Amniotic epithelial cell (primary cell): ENCODE measurements at places on chromosomes 1 and 21.

DNA sequence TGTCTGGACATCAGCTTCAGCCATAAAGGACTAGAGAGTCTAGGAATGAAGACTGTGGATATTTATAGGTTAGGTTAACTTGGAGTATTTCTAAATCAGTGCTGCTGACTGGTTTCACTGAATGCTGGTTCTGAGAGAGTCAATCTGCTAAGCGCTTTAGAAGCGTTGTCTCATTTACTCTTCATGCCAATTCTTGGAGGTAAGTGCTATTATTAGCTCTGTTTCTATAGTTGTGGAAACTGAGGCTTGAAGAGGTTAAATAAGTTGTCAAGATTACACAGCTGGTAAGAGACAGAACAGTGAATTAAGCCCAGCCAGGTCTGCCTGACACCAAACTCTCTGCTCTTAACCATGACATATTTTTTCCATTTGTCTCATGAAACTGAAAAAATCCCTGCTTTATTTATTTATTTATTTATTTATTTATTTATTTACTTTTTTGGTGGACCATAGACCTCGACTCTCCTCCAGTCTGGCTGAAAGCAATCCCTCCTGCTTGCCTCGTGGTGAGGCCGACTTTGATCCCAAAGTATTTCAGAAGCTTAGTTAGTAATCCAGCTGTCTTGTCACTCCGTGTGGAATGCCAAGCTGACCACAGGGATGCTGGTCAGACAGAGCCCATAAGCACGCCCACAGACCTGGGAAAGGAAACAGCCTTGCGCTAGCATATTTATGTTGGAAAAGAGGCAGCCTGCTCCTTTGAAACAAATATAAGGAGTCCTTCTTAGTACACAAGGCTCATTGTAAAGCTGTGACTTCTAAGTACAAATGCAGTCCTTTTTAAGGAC lies 16.9 kb downstream of the NTMT2 start:
- DNase-seq: peak; percentile 87

GRCh38 chr1:43438953-43439581 lies 14.7 kb downstream of the HYI start:
- DNase-seq: no peak

- no peak for DNase-seq
Observed at GRCh38 chr21:31659286-31659535, 282 bp upstream of the SOD1 start.

- DNase-seq: no peak
Observed at GRCh38 chr1:14538335-14538734, 60.1 kb upstream of the KAZN start.

- peak; percentile 84 for DNase-seq
Observed at GRCh38 chr1:36172983-36173382, 17.0 kb downstream of the MAP7D1 start.

DNA sequence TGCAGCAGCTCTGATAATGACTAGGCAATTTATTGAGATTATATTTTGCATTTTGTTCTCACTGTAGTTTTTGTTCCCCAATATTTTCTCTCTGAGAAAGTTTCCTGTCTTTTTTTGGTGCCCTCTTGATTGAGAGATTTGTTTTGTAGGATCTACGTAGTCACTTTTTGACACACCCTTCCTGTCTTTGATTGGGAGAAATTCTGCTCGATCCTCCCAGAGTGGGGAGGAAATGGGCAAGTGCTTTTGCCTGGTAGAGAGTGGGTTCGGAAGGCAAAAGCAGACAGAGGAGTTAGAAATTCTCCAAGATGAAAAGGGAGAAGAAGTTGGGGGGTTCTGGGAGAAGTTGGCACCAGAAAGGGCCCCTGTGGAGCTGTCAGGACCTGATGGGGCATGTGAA lies 42.1 kb upstream of the SYT6 start:
- no peak for DNase-seq

- DNase-seq: no peak
Observed at GRCh38 chr1:32060914-32061313, 11.8 kb upstream of the TMEM39B start.

DNA sequence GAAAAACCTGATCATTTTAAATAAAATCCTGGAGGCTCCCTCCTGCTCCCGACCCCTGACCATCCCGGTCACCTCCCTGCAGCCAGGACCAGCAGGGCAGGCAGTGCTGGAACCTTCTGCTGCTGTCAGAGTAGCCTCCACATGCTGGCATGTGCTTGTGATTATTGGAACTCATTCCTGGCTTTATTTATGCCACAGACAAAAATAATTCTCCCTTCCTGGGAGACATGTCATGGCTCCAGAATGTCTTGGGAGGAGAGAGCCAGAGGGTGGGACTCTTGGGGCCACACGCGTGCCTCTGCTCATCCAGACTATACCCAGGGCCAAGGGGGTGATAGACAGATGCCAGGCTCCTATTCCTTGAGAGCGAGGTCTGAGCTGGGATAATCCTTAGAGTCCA lies 183.6 kb upstream of the RAB4A start:
- no peak for DNase-seq

DNA sequence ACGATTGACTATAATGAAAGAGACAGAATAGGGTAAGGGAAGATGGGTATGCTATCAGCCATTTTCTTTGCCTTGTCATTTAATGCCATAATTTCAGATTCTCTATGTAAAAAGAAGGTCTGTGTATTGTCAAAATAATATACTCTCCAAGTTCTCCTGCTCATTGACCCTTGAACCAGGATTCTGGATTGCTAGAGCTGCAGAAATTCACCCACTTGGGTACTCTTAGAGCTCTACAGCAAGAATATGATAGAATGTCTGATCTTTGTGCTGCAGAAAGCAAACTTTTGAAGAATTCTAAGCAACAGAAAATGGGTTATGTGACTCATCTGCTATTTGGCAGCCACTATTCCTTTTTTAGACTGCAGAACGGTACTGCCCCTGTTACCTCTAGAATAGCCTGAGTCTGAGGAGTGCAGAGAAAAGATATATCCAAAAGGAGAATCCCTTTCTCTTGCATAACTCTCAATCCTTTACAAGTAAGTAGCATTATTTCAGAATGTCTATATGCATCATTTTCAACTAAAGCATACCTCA lies 78.2 kb upstream of the TENT5C start:
- DNase-seq: no peak

- DNase-seq: no peak
Observed at GRCh38 chr1:214952648-214953047, 129.9 kb upstream of the KCNK2 start.

GRCh38 chr21:42381347-42381984 lies 14.4 kb downstream of the TMPRSS3 start:
- DNase-seq: peak; percentile 3

DNA sequence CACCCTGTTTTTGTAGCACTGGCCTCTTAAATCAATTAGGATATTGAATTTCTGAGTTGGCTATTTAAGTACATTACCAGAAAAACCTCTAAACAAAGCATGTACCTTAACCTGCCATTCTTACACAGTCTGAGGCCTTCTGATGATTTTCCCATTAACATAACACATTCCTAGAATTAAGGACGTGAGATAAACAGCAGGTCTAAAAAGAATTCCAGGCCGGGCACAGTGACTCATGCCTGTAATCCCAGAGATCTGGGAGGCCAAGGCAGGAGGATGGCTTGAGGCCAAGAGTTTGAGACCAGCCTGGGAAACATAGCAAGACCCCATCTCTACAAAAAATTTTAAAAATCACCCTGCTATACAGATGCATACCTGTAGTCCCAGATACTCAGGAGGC lies 18.0 kb upstream of the LRRC8D start:
- peak; percentile 43 for DNase-seq

GRCh38 chr1:206961668-206962067 lies 8.6 kb downstream of the FCAMR start:
- DNase-seq: no peak

DNA sequence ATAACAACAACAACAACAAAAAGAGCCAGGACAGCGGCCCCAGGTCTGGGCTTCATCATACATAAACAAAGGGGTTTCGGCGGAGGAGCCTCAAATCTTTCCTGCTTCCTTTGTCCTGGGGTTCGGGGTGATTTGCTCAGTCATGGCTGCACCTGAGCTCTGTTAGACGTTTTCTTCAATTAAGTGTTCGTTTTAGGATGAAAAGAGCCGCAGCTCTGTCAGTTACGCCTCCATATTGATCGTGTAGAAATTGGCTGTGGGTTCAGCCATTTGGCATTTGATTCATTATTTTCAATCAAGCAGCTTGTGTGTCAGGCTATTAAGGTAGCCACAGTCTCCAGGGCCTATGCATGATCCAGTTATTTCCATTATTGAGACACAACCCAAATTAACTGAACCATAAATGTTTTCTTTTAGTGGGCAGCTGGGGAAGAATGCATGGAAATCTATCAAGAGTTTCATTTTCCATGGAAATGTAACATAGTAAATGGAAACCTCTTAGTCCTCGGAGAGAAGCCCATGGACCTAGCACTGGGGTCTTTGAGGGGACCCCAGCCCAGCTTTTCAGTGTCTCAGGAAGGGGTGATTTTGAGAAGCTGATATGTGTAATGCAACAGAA lies 370.0 kb upstream of the C1orf174 start:
- no peak for DNase-seq

GRCh38 chr1:27525296-27526272 lies 35.6 kb upstream of the WASF2 start:
- DNase-seq: no peak

DNA sequence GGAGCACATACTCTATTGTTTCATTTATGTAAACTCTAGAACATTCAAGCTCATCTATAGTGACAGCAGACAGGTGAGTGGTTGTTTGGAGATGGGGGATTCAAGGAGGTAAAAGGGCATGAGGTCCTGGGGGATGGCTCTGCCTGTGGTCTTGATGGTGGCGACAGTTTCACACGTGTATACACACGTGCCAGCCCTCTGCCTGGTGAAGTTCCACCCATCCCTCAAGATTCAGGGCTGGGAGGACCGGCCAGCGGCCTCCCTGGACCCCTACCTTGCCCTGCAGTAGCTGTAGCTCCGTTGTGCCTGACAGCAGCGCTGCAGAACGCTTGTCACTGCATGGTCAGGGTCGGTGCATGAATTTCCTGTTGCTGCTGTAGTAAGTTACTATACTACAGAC lies 38.9 kb upstream of the UTS2 start:
- no peak for DNase-seq

DNA sequence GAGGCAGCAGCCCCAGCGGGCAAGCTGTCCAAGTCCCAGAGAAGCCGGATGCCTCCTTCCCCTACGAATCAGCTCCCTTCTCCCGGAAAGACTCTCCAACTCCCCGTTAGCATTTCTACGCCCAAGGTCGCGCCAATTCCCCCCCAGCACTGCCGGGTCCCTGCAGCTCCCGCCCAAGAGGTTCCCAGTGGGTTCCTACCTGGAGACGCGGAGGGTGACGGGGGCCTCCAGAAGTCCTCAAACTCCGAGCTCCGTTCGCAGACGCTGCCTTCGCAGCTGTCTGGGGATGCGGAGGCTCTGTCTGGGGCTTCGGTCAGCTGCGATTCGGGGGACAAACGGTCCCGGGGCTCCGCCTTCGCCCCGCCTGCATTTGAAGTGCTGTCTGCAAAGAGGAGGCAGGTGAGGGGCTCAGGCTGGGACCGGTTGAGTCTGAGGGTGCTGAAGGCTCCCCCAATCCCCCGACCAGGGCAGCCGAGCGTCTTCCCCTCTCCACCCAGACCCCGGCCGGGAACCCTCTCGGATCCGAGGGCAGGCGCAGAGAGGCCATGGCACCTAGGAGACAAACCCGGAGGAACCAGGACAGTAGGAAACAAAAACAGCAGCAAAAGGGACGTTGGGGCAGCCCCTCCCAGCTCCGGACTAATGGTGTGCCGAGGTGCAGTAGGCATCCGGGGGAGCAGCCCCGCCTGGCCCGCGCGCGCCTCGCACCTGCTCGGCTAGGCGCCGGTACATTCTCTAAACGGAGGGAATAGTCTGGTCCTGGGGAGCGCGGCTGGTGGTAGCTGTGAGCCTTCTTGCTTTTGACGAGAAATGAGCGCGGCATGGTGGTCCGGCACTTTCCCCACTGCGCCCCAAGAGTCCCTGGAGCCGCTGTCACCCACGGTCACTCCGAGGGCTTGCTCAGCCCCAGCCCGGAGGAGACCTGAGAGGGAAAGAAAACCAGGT lies 3.8 kb downstream of the GFI1 start:
- DNase-seq: no peak

DNA sequence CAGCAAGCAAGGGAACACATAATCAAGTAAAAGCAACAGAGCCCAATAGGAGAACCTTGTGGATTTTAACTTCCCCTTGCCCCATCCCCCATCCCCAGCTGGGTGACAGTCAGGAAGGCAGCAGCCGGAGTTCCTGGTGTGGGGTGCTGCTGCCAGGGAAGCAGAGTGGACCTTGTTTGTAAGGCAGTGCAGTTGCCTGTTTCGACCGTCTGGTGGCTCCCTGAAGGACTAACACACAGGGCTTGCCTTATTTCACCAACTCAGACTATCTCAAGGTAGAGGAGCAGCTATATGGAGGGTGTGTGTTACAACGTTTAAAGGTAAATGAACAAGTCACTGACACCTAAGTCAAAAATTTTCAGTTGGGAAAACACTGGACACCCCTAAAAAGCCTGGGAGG lies 6.6 kb downstream of the KRTAP10-8 start:
- DNase-seq: no peak

DNA sequence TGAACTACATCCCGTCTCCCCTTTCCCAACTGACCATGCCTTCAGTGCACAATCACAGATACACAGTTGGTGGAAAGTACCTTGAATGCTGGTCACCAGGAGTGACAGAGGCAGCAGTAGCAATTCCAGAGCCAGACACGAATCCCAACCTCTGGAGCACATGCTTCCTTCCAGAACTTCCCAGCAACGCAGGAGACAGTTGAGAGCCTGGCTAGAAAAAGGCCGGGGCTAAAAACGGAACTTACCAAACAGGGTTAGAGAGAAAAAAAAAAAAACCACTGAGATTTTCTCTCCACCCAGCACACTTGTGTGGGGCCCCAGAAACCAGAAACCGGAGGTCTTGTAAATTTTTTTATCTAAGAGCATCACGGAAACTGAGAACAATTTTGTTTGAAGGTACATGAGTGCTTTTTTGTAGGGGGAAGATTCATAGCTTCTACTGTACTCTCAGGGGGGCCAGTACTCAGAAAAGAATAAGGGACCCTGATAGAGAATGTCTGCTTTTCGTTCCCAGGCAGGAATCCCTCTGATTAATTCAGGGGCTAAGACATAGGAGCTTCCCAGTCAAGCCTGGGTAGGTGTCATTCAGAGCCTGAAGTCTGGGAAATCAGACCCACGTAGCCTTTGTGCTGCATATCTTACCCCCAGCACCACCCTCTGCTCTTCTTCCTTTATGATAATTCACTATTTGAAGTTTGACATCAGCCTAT lies at the start of gene CD48:
Gene CD48 (minus strand): TSS at position 221 of the 710 bp plus-strand sequence. CDS start 59 bp downstream, at position 162.
- no peak for DNase-seq

- DNase-seq: no peak
Observed at GRCh38 chr1:229990326-229990725, 76.7 kb upstream of the GALNT2 start.

- peak; percentile 36 for DNase-seq
Observed at GRCh38 chr1:29332204-29332603, 95.9 kb downstream of the PTPRU start.

- DNase-seq: no peak
Observed at GRCh38 chr1:11638121-11638520, 16.1 kb downstream of the FBXO2 start.

- DNase-seq: peak; percentile 64
Observed at GRCh38 chr1:196677781-196678509, 26.1 kb downstream of the CFH start.

DNA sequence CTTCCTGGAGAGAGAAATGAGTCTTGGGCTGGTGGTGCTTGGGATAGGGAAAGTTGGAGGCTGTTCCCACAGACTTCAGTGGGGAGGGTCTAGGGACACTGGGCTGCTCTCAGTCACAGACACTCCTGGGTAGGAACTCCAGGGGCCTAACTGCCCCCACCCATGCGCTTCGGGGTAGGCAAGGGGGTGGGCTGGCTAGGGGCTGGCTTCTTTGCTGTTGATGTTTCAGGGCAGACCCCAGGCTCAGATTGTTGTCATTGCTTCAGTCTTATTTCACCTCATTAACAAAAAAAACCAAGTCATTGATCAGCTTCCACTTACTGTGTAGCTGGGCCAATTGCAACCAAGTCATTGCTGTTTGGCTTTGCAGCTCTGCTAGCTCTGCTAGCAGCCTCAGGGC lies 160.1 kb upstream of the CSF3R start:
- no peak for DNase-seq
